ENCODE measurements at places on chromosomes 7 and 10.
A peak's percentile ranks its signal among the peaks of the same experiment; 100 is the strongest.

- no peak for DNase-seq
Observed at GRCh38 chr7:120794106-120794729, 63.7 kb downstream of the TSPAN12 start.

- DNase-seq: peak; percentile 13
Observed at GRCh38 chr7:101816595-101817470, 593 bp upstream of the CUX1 start.

GRCh38 chr7:122893486-122893885 lies 7.2 kb upstream of the CADPS2 start:
- DNase-seq: no peak

GRCh38 chr10:82440775-82441174 lies 565.8 kb downstream of the NRG3 start:
- DNase-seq: no peak

DNA sequence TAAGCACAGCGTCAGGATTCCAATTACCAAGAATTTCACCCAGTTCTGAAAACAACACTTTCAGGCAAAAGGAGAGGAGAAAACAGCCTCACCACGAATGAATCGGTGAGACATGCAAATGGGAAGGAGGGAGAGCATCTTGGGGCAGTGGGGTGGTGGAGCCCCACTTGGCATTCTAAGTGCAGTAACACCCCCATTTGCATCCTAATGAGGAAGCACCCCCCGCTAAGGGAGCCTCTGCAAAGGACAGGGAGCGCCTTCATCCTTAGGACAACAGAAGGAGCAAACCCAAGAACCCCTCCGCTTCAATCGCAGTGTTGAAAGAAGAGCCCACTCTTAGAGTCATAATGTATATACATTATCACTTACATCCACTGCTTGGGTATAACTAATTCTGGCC lies 46.8 kb downstream of the NRAP start:
- no peak for DNase-seq

- no peak for DNase-seq
Observed at GRCh38 chr7:43873300-43873699, 4.0 kb upstream of the MRPS24 start.

GRCh38 chr7:108351729-108352131 lies 104.5 kb downstream of the NRCAM start:
- no peak for DNase-seq

GRCh38 chr10:95312257-95312656 lies 21.5 kb upstream of the PDLIM1 start:
- DNase-seq: no peak

GRCh38 chr7:16794986-16795385 lies 9.8 kb downstream of the AGR2 start:
- DNase-seq: no peak

DNA sequence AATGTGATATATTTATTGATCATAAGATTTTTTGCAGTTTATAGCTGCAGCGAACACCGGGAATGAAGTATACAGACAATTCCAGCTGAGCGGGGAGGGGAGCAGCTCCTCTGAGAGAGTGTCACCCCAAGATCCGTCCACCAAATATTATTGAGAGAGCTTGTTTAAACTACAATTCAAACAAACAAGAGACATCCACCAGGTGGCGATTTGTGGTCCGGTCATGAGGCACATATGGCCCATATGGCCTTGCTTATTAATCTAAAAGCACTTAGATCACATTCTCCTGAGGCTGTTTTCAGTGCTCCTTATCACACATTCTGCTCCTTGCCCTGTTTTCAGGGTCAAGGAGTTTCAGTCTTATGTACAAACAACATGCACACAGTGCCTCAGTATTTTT lies 83.1 kb downstream of the THSD7A start:
- no peak for DNase-seq

DNA sequence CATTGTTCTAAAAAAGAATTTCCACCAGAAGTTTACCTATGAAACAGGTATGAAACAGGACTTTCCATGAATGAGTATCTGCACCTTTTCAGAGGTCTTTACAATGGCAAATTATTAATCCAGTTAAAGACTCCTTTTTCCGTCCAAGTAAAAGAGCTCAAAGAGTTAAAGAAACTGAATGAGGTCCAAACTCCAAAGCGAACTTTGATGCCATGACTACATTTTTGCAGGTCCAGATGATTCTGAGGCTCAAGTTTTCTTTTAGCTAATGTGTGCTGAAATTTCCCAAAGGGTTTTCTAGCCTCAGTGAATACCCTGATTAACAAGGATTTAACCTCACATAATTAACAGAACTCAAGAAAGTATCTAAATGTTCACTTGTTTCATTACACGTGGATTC lies 9.8 kb downstream of the CUBN start:
- DNase-seq: no peak

- DNase-seq: no peak
Observed at GRCh38 chr10:48336978-48337599, 30.6 kb downstream of the MAPK8 start.

DNA sequence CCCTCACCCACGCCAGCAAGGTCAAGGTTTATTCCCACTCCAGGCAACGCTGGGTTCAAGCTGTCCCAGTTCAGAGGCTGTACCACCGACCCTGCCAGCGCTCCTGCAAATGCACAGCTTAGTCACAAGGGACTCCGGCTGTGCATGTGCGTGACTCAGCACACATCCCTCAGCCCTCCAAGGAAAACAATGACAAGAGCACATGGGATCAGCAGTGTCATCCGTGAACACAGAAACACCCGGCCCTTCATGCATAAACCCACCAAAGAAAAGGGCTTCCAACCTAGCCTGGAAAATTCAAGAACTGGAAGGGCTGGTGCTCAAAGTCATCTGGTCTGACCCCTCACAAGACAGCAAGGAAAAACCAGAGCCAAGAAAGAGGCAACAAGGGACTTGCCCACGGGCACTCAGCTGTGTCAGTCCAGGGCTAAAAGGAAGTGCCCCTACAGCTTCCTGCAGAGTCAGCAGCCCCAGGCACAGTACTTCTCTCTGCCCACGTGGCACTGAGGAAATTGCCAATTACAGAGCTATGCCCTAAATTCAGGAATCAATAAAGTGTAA lies 106.1 kb downstream of the KCNMA1 start:
- DNase-seq: peak; percentile 55

DNA sequence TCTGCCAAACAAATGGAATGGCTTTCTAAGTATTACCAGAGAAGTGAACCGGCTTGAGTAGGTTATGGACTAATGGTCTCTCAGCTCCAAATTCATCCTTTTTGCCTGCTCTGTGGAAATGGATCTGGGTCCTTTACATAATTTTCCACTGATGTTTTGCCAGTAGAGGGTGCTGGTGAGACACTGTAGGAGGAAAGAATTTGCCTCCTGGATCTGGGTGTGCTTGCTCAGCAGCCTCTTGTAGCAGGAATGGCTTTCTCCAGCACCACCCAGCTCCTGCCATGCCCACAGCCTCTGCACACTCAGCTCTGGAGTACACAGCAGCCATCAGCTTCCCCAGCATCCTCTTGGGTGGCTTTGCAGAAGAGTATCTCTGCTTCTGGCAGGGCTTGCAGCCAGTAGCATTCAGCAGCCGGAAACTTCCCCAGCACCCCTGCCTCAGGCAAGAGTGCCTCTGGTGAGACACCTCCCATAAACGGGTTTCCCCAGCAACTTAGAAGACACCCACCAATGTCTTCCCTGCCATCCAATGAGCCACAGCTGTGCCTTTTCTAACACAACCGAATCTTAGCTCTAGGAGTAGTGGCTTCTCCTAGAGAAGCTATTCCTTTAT lies 235.0 kb upstream of the PLPP4 start:
- no peak for DNase-seq

- DNase-seq: no peak
Observed at GRCh38 chr7:92836489-92836999, at the start of gene CDK6. Gene CDK6, minus strand, starts transcription at chr7:92836573. Its CDS starts 3,250 bp downstream, at chr7:92833323.

GRCh38 chr7:122300956-122301833 lies 3.4 kb downstream of the FEZF1 start:
- no peak for DNase-seq

- peak; percentile 67 for DNase-seq
Observed at GRCh38 chr7:21656081-21656480, 113.2 kb downstream of the DNAH11 start.

DNA sequence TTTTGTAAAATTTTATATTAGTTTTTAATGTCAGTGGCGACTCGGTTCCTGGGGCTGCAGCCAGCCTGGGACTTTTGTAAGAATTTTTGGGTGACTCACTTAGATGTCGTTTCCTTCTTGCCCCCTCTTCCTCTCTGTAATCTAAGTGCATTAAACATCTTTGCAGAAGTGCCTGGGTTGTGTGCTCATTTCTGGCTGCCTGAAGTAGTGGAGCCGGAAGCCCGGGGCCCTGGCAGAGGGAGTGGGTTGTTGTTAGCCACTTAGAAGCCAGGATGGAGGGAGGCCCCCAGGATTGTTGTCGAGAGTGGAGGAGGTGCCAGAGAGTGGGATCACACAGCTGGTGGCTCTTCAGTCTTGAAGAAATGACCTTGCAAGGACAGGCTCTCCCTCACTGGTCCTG lies 11.0 kb upstream of the TRIM8 start:
- DNase-seq: no peak

GRCh38 chr7:149071641-149072437 lies 18.7 kb downstream of the ZNF786 start:
- no peak for DNase-seq

- no peak for DNase-seq
Observed at GRCh38 chr10:98419469-98420261, 4.7 kb upstream of the PYROXD2 start.

- no peak for DNase-seq
Observed at GRCh38 chr10:1664333-1664964, 72.9 kb downstream of the ADARB2 start.

- DNase-seq: no peak
Observed at GRCh38 chr7:151849879-151850260, 27.0 kb downstream of the PRKAG2 start.

DNA sequence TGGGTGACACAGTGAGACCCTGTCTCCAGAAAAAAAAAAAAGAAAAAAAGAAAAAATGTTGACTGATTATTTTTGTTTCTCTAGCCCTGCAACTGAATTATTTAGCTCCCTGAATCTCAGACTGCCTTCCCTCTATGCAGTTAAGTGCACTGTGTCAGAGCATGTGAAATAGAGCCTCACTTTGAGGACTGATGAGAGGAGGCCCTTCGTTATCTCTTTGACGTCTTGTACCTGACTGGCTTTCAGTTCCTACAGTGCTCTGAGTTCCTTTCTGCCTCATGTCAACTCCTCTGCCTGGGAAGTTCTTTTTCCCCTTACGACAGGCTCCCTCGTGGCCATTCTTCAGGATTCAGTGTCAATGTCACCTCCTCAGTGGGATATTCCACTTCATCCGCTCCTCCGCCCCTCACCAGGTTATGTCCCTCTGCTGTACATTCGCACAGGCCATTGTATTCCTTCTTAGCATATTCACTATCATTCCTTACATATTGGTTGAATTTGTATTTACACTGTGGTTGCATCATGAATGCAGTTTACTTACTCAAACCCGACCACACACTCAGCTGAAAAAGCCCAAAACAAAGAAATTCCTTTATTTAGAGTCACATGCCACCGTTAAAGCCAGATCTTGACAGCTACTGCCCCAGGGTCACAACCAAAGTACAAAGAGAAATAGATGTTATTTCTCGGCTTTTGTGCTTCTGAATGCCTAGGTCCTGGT lies 18.1 kb upstream of the CAMK2G start:
- no peak for DNase-seq

GRCh38 chr7:116829041-116829440 lies 33.3 kb upstream of the CAPZA2 start:
- no peak for DNase-seq

- DNase-seq: no peak
Observed at GRCh38 chr10:111030042-111030750, 46.6 kb upstream of the ADRA2A start.

DNA sequence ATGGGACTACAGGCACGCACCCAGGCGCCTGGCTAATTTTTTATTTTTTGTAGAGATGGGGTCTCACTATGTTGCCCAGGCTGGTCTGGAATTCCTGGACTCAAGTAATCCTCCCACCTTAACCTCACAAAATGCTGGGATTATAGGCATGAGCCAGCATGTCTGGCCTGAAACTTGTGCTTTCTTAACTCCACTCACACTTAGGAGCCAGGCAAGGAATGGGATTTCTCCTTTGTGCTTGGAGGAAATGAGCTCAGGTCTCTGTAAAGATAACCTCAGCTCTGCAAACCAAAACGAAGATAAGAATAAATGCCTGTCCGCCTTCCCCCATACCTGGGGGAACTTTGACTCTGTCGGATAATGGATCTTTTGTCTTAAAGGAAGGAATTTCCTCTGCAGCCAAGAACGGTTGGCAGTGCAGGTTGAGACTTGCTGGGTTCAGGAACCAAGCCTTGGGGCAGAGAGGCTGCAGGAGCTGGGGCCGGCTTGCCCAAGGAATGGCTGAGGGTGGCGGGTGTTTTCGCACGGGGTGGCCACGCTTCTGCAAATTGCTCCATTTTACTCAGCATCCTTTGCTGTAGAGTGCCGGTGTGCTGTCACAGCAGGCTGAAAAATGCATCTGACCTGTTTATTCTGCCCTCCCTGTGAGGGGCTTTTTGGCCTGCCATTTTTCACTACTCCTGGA lies 174.2 kb downstream of the KIAA1217 start:
- no peak for DNase-seq

- no peak for DNase-seq
Observed at GRCh38 chr7:149385195-149385950, 75.5 kb downstream of the ZNF777 start.

GRCh38 chr10:34906067-34906965 lies 91.2 kb upstream of the PARD3 start:
- DNase-seq: no peak

- no peak for DNase-seq
Observed at GRCh38 chr10:132636358-132636757, 98.8 kb downstream of the INPP5A start.

DNA sequence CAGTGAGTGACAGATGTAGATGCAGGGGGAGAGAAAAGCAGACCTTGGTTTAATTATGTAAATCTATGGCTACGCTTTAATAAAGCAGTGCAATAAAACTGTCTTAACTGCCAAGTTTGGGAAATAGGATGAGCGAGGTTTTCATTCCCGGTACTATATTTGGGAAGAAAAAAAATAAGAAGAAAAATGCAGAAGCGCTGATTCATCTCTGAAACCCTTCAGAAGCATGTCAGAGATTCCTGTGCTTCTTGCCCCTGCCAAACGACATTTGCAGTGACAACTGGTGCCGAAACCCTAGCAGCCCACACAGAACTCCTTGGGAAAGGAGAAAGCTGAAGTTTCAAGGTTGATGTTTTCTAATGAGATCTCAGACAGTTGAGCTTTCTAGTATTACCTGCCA lies 380.7 kb downstream of the REEP3 start:
- DNase-seq: no peak

DNA sequence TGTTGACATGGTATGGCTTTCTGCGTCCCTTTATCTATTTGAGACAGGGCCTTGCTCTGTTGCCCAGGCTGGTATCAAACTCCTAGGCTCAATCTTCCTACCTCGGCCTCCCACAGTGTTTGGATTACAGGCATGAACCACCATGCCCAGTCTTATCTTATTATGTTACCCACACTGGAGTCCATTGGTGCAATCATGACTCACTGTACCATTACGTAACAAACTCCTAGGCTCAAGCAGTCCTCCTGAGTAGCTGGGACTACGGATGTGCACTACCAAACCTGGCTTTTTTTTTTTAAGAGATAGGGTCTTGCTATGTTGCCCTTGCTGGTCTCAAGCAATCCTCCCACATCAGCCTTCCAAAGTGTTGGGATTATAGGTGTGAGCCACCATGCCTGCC lies 66.7 kb downstream of the CCDC3 start:
- no peak for DNase-seq
